ENCODE measurements at places on chromosomes 3 and 15. TPM values are rescaled to one million over a fixed set of nuclear protein-coding genes. Genes with fewer than 3 reads are reported as not detected.
A peak's percentile ranks its signal among the peaks of the same experiment; 100 is the strongest.

GRCh38 chr3:125324341-125324740 lies 50.8 kb downstream of the ZNF148 start:
- H3K36me3 ChIP-seq: peaks cover 5% of the 10 kb centered on the region
- no peaks in the 10 kb centered on the region for H3K4me1 ChIP-seq
- H3K27me3 ChIP-seq: no peaks in the 10 kb centered on the region
- H3K27ac ChIP-seq: no peak overlapping the region

GRCh38 chr3:32583708-32584107 lies 13.1 kb upstream of the DYNC1LI1 start:
- no peaks in the 10 kb centered on the region for H3K27me3 ChIP-seq
- H3K36me3 ChIP-seq: no peaks in the 10 kb centered on the region
- H3K27ac ChIP-seq: no peak overlapping the region
- H3K4me3 ChIP-seq: no peak overlapping the region

DNA sequence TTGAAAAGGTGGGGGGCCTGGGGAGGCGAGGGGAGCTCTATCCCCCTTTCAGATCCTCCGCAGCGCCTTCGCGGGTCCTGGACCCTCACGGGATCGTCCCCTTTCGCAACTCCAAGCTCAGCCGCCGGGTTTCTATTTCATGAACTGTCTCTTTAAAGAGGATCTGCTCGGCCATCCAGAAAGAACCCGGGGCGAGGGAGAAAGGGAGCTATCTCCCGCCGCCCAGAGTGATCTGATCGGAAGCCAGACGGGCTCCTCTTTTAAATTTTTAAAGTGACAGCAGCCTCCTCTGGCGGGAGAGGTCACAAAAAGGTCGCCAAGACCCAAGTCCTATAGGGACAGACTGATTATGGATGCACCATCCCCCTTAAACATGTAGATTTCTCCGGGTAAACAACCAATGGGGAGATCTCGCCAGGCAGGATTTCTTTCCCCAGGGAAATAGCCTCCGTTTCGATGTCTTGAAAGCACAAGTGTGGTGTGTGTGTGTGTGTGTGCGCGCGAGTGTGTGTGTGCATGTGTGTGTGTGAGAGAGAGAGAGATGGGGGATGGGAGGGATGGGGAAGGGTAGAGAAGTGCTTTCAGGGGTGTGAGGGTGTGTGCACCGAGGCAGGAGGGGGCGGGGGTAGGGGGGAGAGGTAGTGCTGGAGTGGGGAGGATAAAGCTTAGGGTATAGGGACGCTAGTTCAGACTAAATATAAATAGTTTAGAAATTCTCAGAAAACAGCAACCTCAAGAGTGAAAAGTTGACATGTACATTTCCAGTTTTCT lies 516.1 kb downstream of the MECOM start:
- H3K4me3 ChIP-seq: peak overlapping the region; percentile 97
- no peaks in the 10 kb centered on the region for H3K27me3 ChIP-seq
- H3K36me3 ChIP-seq: peaks cover 8% of the 10 kb centered on the region

GRCh38 chr3:194121891-194122631 lies 13.9 kb upstream of the HES1 start:
- H3K36me3 ChIP-seq: no peaks in the 10 kb centered on the region
- peak overlapping the region; percentile 87 for H3K27ac ChIP-seq
- H3K27me3 ChIP-seq: peaks cover 1% of the 10 kb centered on the region
- no peak overlapping the region for H3K4me3 ChIP-seq
- H3K4me1 ChIP-seq: peaks cover 60% of the 10 kb centered on the region

- no peak overlapping the region for H3K27ac ChIP-seq
- no peaks in the 10 kb centered on the region for H3K36me3 ChIP-seq
- no peak overlapping the region for H3K4me3 ChIP-seq
- DNase-seq: no peak
- peaks cover 2% of the 10 kb centered on the region for H3K27me3 ChIP-seq
Observed at GRCh38 chr15:78047761-78048627, 29.5 kb downstream of the TBC1D2B start.

DNA sequence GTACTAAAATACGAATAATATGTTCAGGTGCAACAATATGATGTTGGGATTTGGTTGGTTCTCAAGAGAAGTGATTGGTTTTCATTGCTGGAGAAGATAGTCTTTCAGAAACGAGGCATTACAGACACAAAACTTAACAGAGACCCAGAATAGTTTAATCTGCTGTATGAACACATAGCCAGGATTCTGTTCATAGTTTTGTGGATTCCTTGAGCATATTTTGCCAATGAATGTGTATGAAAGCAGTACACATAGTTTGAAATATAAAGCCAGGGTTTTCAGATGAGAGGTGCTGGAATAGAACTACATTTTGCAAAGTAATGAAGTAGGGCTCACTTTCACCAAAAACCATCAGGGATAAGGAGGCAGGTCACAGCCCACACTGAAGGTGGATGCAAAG lies 5.7 kb upstream of the MCTP2 start:
- peaks cover 2% of the 10 kb centered on the region for H3K4me1 ChIP-seq

DNA sequence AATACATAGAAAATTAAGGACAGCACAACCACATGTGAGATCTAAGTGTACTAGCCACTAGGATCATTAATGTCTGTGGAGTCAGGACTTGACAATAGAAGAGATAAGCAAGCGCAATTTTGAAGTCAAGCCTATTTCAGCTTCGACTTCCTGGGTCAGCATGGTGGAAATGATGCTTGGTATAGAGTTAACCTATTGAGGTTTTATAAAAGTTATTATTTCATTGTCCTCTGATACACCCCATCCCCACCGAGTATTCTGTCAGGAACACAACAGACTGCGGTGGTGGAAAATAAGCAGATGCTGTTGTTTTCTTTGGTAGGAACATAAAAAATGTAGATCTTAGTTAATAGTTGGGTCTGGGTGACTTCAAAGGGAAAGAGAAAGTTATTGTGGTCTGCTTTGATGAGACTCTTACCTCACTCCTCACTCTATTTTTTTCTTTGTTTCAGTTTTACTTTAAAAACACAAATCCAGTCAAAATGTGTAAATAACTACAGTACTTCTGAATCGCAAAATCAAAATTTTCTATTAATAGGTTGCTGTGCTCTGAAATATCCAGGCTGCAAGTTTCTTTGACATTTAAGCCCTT lies 82.1 kb downstream of the IL5RA start:
- no peak overlapping the region for H3K27ac ChIP-seq
- DNase-seq: no peak
- H3K36me3 ChIP-seq: no peaks in the 10 kb centered on the region
- peaks cover 19% of the 10 kb centered on the region for H3K4me1 ChIP-seq

- no peaks in the 10 kb centered on the region for H3K36me3 ChIP-seq
- H3K27ac ChIP-seq: no peak overlapping the region
- DNase-seq: no peak
- peaks cover 3% of the 10 kb centered on the region for H3K27me3 ChIP-seq
- H3K4me1 ChIP-seq: no peaks in the 10 kb centered on the region
- no peak overlapping the region for H3K4me3 ChIP-seq
Observed at GRCh38 chr3:56921573-56922453, 120.1 kb upstream of the ARHGEF3 start.

GRCh38 chr3:14391033-14391432 lies 11.4 kb upstream of the SLC6A6 start:
- no peak overlapping the region for H3K27ac ChIP-seq
- H3K36me3 ChIP-seq: no peaks in the 10 kb centered on the region
- DNase-seq: no peak

DNA sequence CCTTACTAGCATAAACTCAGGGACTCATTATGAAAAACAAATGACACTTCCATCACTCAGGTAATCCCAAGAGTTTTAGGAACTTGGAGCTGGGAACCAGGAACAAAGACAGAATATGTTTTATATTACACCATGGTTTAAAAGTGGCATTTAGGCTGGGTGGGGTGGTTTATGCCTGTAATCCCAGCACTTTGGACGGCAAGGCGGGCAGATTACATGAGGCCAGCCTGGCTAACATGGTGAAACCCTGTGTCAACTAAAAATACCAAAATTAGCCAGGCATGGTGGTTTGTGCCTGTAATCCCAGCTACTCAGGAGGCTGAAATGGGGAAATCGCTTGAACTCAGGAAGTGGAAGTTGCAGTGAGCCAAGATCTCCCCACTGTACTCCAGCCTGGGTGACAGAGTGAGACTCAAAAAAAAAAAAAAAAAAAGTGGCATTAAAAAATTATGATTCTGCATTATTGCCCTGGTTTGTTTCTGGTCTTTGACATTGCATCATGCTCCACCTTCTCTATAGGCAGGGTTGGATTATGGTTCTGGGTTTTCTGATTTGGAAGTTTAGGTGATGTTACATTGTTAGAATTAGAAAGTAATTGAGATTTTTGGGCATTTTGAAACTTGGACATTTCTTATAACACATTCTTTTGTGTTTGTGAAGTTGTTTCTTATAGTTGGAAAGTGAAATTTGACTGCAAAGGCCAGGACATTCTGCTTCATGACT lies 19.0 kb downstream of the SQOR start:
- peaks cover 16% of the 10 kb centered on the region for H3K4me1 ChIP-seq
- peaks cover 6% of the 10 kb centered on the region for H3K36me3 ChIP-seq
- no peak for DNase-seq

GRCh38 chr15:70859322-70859908 lies 5.5 kb upstream of the LARP6 start:
- peaks cover 8% of the 10 kb centered on the region for H3K4me1 ChIP-seq
- H3K4me3 ChIP-seq: no peak overlapping the region
- H3K27ac ChIP-seq: no peak overlapping the region
- peaks cover 21% of the 10 kb centered on the region for H3K27me3 ChIP-seq
- no peaks in the 10 kb centered on the region for H3K36me3 ChIP-seq
- no peak for DNase-seq

DNA sequence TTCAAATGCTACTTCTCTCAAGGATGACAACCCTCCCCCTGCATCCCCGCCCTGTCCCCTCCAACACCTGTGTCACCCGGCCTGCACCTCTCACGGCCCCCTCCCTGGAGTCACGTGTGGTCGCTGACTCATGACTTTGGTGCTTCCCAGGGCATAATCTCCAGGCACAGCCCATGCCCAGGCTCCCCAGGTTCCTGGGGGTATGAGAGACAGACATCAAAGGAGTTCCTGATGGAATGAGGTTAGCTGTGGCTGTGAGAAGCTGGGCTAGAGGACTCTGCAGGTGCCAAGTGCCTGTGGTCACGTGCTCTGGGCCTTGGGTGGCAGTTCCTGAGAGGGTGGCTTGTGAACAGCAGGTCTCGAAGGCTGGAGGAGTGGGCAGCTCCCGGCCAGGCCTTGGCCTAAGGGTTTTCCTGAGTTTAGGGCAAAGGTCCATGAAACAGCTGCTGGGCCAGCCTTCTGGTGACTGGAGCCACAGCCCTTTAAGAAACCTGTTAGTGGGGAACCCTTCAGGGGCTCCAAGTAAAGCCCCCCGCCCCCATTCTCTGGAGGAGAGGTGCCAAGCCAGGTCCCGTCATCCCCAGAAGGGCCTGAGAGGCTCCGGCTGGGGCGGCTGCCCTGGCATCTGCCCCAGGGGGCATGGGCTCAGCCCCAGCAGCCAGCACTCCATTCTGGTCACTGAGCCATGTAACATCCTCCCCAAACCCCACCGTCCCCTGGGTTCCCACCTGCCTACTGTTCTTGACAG lies 230.0 kb downstream of the XXYLT1 start:
- no peak for DNase-seq
- H3K36me3 ChIP-seq: no peaks in the 10 kb centered on the region
- peaks cover 22% of the 10 kb centered on the region for H3K4me1 ChIP-seq
- no peak overlapping the region for H3K27ac ChIP-seq
- H3K27me3 ChIP-seq: peaks cover 12% of the 10 kb centered on the region

The NLGN1 gene
- 5.7 TPM for total RNA-seq

The PLS1 gene
- total RNA-seq: 15.7 TPM

The IQGAP1 gene
- 141 TPM for total RNA-seq

The SH3GL3 gene
- 1.2 TPM for total RNA-seq

The C3orf20 gene
- 0.19 TPM for total RNA-seq

The ADAMTSL3 gene
- 0.24 TPM for total RNA-seq

The RTF1 gene
- total RNA-seq: 58.7 TPM

The ULK4 gene
- total RNA-seq: 14.2 TPM

The QRICH1 gene
- total RNA-seq: 130 TPM

The CTXND1 gene
- 1.1 TPM for total RNA-seq

The ATP13A3 gene
- 124 TPM for total RNA-seq

Data from progenitor cell of endocrine pancreas (in vitro differentiated cells).